ENCODE measurements at places on chromosomes 16 and 17.

GRCh38 chr16:56936491-56936890 lies 4.5 kb downstream of the HERPUD1 start:
- no peak for DNase-seq

DNA sequence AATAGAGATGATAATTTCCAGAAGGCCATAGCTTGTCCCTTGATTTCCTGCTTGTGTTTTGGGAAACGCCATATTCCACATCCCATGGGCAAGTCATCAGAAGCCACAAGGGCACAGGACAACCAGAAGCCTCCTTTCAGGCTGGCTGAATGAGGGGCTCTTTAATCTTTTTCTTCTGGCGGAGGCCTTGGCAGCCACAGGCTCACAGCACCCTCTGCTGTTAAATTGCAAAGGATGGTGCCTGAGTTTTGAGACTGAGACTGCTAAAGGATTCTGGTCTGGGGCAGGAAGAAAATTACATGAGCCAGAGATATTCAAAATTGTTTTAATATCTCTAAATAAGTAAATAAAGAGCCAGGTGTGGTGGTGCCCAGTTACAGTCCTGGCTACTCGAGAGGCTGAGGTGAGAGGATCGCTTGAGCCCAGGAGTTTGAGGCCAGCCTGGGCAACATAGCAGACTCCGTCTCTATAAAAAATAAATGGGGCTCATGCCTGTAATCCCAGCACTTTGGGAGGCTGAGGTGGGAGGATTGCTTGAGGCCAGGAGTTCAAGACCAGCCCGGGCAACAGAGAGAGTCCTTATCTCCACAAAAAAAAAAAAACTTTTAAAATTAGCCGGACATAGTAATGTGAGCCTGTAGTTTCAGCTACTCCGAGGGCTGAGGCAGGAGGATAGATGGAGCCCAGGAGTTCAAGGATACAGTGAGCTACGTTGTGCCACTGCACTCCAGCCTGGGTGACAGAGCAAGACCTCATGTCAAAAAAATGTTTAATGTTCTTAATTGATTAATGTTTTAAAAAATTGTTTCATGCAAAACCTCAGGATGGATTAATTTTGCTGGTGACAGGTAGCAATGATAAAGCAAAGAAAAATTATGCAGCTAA lies 26.3 kb downstream of the AARSD1 start:
- peak; percentile 44 for DNase-seq

DNA sequence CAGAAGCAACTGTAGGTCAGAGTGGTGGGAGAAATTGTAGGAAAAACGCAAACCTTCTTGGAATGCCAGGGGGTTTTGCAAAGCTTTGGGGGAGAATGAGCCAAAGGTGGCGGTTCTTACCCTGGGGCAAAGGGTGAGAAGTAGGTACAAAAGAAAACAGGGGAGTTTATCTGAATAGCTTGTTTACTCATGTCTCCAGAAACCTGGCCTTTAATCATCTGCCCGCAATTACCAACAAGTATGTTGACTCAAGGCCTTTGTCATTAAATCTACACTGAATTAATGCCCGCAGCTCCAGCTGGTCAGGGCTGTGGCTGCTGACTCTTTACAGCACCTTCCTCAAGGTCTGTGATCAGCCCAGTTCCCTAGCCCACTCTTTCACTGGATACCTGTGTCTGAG lies 320.1 kb downstream of the CBLN1 start:
- no peak for DNase-seq

DNA sequence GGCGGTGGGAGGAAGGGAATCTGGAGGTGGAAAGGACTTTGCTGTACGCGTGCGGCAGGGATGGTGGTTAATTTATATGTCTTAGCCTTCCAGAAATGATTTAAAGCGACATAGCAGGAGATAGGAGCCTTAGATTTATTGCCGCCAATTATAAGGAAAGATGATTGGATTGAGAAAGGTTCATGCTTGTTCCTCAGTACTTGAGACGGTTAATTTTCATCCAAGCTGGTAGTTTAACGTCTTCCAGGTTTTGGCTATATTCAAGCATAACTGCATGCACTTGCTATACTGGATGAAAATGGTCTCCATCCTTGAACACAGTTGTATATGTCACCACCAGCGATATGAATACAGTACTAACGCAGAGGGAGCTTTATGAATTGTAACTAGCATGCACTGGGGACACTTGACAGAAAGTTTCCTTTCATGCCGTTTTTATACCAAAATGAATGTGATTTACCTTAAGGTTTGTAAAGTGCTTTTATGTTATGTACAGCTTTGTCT lies 610 bp upstream of the PEX12 start:
- no peak for DNase-seq

DNA sequence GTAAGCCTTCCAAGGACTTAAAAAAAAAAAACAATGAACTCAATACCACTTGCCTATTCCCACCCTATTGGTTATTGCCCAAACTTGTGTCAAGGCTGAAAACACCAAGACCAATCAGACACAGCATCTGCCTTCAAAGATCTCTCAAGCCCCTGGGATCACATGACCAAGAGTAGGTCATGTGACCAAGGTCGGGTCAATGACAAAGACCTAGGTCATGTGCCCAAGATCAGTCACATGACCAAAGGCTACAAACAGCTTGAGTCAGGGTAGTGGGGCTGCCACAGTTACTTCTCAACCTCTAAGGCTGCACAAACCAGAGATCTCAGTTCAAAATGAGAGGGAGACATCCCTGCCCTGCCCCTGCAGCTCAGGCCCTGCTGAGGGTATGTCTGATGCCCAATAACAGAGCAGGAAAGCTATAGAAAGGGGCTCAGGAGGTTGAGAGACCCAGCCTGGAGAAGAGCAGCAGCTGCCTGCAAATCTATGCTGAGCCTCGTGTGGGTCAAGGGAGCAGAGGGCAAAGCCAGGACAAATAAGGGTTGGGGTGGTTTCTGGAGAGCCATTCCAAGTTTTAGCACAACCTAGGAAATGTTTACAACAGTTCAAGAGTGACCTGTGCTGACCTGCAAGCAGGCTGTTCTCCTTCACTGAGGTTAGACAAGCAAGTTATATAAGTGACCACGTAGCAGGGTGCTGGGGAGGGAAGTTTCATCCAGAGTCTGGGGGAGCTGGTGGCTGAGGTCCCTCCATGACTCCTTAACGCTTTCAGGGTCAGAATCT lies 48.8 kb downstream of the PIMREG start:
- no peak for DNase-seq

DNA sequence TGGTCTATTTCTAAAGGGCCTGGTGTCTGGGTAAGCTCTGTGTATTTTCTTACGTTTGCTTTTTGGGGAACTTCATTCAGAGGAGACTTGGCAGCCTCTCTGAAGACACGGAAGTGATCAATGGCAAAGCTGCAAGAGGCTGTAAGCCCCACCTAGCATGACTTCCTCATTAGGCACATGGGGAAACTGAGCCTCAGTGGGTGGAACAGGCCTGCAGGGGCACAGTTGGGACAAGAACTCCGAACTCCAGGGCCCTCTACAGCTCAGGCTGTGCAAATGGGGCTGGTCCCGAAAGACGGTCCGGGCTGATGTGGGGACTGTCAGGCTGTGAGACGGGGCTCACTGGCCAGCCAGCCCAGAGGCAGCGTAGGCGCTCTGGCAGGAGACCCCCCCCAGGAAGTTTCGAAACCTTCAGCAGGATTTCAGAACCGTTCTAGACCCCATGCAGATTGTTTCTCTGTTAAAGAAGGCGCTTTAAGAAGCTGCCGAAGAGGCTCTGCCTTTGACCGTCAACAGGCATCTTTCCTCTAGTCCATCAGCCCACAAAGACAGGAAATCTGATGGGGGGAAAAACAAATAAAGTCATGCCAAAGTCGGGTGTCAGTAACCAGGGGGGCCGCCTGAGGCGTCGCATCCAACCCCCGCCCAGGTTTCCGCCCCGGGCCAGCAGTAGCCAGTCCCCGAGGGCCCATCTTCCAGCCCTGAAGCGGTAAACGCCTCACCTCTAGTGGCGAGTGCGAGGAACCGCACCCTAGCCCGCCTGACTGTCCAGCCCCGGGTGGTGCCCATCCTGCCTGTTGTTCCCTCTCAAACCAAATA lies 79.8 kb upstream of the TBC1D3K start:
- DNase-seq, result peak; percentile 77

GRCh38 chr16:81586417-81586816 lies 141.8 kb downstream of the CMIP start:
- DNase-seq, result no peak

DNA sequence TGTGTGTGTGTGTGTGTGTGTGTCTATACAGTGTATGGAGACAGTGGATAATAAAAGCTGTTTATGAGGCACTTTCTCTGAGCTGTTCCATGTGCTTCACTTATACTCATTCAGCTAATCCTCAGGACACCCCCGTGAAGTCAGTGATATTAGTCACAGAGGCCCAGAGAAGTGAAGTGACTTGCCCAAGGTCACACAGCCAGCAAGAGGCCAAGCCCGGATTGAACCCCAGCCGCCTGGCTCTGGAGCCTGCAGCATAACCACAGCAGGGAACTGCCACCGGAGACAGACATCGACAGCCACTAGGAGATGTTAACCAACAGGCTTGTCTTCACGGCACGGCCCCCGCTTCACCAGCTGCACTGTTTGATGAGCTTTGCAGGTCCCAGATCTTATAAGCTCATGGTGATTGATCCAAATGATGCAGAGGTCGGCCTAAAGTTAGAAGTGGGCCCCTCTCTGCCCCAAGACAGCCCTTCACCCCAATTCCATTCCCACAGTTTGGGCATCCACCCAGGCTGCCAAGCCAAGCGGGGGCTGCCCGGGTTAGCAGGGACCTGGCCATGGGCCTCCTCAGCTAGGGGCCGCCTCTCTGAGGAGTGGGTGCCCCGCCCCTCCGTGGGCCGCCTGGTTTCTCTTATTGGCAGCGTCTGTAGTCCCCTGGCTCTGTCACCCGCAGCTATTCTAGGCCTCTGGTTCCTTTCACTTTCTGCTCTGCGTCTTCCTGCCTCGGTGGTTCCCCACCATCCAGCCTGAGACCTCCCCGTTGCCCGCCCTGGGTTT lies 30.9 kb downstream of the SOCS1 start:
- DNase-seq, result peak; percentile 92

All from activated T-cell treated with anti-CD3 and anti-CD28 coated beads, Interleukin-2, amount 50 U/mL, for 48 hours (primary cell).